ENCODE measurements at places on chromosomes 13 and 19.

DNA sequence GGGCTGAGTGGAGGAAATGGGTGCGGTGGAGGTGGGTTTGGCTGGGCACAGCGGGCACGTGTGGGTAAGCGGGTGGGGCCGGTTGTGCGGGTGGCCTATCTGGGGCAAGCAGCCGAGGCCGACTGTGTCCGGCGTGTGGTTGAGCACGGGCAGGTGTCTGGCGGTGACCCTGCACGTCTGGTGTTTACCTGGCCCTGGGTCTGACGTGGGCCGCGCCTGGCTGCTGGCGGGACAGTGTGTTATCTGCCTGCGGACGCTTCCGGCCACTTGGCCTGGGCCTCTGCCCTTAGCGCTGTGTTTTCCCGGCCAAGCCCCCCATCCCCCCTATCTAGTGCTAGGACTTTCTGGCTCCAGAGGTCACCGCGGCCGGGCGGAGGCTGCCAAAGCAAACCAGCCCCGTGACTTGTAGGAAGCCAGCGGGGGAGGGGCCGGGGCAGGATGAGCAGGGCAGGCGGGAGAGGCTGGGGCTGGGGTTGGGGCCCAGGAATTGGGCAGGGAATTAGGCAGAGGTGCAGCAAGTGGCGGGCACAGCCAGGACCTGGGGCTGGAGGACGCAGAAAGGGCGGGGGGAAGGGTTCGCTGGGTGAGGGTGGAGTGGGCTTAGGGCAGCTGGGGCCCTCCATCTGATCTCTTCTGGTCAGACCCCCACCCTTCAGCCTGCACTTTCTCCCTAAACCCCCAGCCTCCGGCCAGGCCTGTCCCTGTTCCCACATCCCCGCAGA is 534 bp upstream of the HPN start:
- no peak for DNase-seq

- DNase-seq = no peak
These were observed 28.0 kb downstream of the SERP2 start for GRCh38 chr13:44401577-44401976.

- DNase-seq = no peak
These were observed 465.1 kb upstream of the PCDH20 start for GRCh38 chr13:61880578-61881283.

DNA sequence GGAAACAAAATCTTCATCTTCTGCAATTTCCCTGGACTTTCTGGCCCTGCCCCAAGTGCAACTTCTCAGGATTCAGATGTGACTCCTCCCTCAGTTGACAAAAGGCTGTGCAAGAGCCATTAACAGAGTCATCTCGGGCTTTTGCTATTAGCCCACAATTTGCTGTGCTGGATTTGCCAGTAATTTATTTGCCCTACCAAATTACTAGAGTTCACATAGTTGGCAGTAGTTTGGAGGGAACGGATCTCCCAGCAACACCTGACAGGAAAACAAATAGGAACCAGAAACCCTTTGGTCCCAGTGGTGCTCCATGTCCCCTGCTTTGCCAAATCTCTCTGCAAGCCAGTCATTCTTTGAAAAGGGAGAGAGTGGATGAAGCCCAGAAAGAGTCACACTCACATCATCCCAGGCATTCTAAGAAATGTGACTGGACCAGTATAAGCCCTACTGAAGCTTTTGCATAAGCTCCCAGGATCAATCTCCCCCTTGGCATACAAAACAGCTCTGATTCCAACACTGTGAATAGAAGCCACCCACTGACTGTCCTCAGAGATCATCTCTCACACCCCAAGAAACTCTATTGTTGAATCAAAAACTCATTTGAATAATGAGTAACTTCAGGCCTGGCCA is 350.1 kb upstream of the NBEA start:
- DNase-seq = no peak

GRCh38 chr19:3163230-3163886 is 15.2 kb upstream of the S1PR4 start:
- peak; percentile 82 for DNase-seq

DNA sequence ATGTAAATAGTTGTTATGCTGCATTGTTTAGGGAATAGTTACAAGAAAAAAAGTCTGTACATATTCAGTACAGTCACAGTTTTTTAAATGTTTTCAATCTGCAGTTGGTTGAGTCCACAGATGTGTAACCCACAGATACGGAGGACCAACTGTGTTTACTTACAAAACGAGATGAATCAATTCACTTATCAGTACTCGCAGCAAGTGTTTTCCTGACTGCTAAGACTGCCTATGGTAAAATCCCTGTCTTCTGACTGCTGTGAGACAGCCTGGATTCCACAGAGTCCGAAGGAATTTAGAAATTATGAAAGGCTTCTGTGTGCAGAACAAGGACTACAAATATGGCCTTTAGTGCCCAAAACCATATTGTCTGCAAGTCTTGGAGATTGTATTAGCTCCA is 45.7 kb upstream of the C1QTNF9 start:
- DNase-seq = no peak

- DNase-seq = no peak
These were observed 55.0 kb downstream of the GGACT start for GRCh38 chr13:100533588-100534041.

- no peak for DNase-seq
These were observed 158.5 kb downstream of the SLITRK6 start for GRCh38 chr13:85640727-85641126.

GRCh38 chr13:51959773-51960172 is 51.5 kb downstream of the ATP7B start:
- DNase-seq = no peak

- no peak for DNase-seq
These were observed 83.8 kb downstream of the FAM216B start for GRCh38 chr13:42864952-42865767.

DNA sequence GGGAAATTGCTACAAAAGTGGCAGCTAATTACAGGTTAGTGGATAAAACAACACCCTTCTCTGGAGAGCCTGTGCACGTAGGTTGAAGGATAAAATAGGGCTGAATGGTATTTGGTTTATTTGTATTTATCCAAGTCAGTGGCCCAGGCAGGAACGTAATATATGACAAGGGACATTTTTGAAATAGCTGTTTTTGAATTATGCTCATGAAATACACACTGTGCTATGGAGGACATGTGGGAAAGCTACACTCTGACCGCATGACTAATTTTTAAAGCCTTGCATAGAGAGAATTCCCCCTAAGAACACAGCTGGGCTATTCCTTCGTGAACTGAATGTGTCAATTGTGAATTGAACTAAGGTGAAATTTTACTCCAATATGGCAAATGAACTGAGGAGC is 292.1 kb upstream of the MAB21L1 start:
- DNase-seq = no peak

GRCh38 chr13:68292601-68293000 is 1062.5 kb upstream of the PCDH9 start:
- DNase-seq = no peak

DNA sequence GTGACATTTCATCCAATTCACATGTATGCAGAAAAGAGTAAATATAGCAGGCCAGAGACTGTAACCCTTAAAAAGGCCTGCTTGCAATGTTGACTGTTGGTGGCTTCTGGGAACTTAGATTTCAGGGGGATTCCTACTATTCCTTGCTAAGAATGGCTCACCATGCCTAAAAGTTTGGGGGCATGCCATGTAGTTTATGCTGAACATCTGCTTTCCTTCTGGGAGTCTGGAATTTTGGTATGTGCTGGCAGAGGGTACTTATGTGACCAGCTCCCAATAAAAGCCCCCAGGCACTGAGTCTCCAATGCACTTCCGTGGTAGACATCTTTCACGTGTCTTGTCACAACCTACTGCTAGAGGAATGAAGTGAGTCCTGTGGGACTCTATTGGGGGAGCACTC is 88.4 kb upstream of the PCDH8 start:
- no peak for DNase-seq

DNA sequence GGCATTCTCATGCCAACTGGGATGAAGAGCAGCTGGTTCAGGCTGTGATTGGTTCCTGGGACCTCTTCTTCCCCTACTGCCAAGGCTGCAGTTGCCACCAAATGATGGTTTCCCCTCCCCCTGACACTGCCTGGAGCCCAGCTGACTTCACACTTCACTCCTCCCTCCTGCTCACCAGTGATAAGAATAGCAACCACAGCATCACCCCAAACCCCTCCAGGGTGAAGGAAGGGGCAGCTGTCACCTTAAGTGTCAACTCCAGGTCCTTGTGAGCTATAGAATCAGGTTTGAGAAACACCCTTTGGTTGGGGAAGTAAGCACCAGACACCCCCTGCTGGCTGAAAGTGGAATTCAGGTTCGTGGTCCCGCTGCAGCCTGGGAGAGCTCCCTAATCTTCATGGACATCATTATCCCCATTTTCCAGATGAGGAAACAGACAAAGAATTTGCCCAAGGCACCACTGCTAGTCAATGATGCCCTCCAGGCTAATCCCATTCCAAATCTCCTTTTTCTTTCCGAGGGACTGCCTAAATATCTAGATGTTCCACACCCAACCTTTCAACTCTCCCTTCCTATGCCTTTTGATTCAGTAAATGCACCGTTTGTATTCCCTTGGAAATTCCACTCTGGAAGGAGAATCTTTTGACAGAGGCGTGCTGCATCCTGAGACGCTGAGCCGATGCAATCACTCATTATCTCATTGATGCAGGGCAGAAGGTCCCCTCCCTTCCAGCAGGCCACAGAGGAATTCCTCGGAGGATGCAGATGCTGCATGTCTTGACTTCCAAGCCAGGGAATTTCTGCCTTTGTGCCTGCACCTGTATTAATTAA is 50.6 kb upstream of the UQCRFS1 start:
- no peak for DNase-seq

GRCh38 chr19:51059715-51060114 is 5.2 kb downstream of the KLK13 start:
- DNase-seq = no peak

GRCh38 chr13:43387880-43388279 is 364.5 kb downstream of the DNAJC15 start:
- no peak for DNase-seq

- no peak for DNase-seq
These were observed at the start of gene TEX26 for GRCh38 chr13:30932481-30933353. Gene TEX26 (plus strand): TSS chr13:30932656. CDS start chr13:30932716, 60 bp downstream.

- DNase-seq = no peak
These were observed 16.5 kb downstream of the C2CD4C start for GRCh38 chr19:392375-392970.

DNA sequence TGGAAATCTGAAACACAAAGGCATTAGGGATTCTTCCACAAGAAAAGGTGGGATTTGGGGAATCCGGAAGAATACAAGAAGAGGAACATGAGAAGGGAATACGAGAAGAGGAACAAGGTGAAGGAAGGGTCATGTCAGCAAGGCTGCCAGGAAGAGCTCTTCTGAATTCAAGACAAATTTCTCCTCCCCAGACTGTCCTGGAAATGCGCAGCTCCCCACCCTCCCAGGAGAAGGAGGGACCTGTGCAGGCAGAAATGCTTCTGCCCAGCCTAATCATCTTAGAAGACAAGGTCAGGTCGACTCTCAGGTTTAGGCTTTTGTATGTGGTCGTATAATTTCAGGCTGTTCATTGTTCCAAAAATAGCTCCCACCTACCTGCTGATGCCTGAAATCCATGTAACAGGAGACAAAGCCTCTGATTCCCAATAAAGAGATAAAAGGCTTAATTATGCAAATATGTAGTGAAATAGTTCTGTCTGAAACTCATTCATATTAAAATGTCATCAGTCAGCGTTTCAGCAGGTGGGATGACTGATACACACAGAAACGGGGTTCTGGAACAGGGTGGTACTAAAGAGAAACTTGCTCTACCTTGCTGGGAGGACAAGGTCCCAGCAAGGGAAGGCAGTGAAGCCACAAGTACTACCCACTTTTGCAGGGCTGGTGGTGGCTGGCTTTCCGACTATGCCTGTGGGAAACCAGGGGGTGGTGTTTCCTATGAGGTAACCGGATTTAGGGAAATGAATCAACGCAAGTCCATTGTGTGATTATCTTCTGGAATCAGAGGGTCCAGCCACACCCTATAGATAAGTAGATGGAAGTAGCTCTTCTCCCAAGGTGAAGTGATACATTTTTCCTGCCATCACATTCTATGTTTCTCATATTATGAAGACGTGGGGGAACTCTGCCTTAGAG is 76.1 kb downstream of the KL start:
- DNase-seq = no peak

DNA sequence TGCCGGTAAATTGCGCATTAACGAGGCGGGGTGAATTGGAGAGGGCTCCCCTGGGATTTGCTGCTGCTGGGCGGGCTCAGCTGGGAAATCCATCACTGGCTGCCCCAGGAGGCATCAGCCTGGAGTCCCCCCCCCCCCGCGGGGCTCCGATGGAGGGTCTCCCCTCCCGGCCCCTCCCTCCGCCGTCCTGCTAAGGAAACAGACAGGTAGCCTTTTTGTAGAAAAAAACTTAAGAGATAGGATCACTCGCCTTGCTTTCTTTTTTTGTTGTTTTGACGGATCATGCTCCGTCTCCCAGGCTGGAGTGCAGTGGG is 6.8 kb downstream of the TLE6 start:
- DNase-seq = no peak

GRCh38 chr13:44583137-44583536 is 7.0 kb upstream of the TSC22D1 start:
- no peak for DNase-seq

DNA sequence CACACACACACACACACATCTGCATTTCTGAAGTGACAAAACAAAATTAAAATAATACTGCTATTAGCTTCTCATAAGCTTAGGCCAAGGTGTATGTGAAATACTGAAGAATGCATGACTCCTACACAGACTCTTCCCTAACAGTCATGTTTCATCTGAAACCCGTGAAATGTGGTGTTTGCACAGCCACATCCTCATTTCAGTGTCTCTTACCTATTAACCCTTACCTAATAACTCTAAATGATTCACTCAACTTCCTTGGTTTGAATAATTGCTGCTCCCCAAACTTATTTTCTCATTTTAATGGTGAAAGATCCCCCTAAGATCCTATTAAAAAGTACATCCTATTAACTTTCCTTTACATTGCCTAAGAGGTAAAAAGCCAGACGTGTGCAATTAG is 117.6 kb downstream of the MIPEP start:
- DNase-seq = no peak

DNA sequence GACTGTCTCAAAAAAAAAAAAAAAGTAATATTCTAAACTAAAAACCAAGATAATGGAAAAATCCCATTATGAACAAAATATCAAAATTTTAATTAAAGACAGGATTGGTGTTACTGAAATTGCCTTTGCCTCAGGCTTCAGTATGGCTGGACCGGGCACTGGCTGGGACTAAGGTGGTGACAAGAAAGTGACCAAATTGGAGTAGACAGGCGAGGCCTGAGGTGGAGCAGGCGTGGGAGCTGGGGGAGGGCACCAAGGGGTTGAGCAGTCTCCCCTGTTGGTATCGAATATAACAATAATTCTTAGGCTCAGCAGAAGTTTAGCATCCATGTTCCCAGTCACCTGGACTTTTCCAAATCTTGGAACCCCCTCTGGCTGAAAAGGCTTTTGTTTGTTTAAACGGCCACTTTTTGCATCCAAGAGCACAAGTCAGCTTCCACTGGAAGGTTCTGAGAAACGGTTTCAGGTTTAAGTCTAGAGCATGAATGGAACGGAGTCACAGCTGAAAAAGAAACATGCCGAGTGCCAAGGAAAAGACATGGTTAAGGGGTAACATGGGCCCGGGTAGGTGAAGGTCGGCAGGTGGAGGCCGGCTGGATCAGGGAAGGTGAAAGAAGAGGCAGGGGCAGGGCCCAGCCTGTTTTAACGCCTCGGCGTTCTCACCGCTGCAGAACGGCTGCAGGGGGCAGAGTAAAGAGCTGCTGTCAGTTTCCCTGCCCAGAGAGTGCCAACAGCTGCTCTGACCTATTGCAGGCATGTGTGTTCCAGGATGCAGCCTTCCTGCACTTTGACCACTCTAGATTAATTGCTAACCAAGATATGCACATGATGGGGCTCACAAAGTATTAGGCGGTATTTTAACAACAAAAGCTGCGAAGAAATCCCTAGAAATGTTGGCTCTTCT is 104.4 kb downstream of the TM9SF2 start:
- DNase-seq = peak; percentile 77

Data from 8988T (cell line).